GM23248 (cell line): ENCODE measurements at places on chromosomes 5 and 9. TPM values are rescaled to one million over a fixed set of nuclear protein-coding genes. Genes with fewer than 3 reads are reported as not detected.

- no peak overlapping the region for H3K27ac ChIP-seq
- H3K4me3 ChIP-seq = no peak overlapping the region
- no peaks in the 10 kb centered on the region for H3K27me3 ChIP-seq
- H3K4me1 ChIP-seq = peaks cover 20% of the 10 kb centered on the region
Observed at GRCh38 chr5:122908662-122909061, 63.2 kb downstream of the SNX24 start.

The STX17 gene
- total RNA-seq = 9.0 and 16.9 TPM in 2 replicates

- no peak overlapping the region for H3K4me3 ChIP-seq
- H3K4me1 ChIP-seq = 0 out of 2 replicates have a peak, but pooled peaks cover 18% of the 10 kb centered on the region
- no peaks in the 10 kb centered on the region for H3K36me3 ChIP-seq
- H3K27ac ChIP-seq = no peak overlapping the region
Observed at GRCh38 chr9:2209400-2209799, 194.3 kb downstream of the SMARCA2 start.

GRCh38 chr5:66981266-66982055, 215.1 kb downstream of the CD180 start:
- no peaks in the 10 kb centered on the region for H3K4me1 ChIP-seq
- no peaks in the 10 kb centered on the region for H3K27me3 ChIP-seq
- H3K4me3 ChIP-seq = no peak overlapping the region
- H3K36me3 ChIP-seq = no peaks in the 10 kb centered on the region

- H3K27me3 ChIP-seq = no peaks in the 10 kb centered on the region
- peak; percentile 70 for DNase-seq
- H3K27ac ChIP-seq = no peak overlapping the region
- peaks cover 9% of the 10 kb centered on the region for H3K4me1 ChIP-seq
Observed at GRCh38 chr9:15308511-15308910, 1.5 kb upstream of the TTC39B start.

GRCh38 chr5:2375757-2376250, 375.7 kb downstream of the IRX2 start:
- no peaks in the 10 kb centered on the region for H3K4me1 ChIP-seq
- H3K27ac ChIP-seq = no peak overlapping the region

DNA sequence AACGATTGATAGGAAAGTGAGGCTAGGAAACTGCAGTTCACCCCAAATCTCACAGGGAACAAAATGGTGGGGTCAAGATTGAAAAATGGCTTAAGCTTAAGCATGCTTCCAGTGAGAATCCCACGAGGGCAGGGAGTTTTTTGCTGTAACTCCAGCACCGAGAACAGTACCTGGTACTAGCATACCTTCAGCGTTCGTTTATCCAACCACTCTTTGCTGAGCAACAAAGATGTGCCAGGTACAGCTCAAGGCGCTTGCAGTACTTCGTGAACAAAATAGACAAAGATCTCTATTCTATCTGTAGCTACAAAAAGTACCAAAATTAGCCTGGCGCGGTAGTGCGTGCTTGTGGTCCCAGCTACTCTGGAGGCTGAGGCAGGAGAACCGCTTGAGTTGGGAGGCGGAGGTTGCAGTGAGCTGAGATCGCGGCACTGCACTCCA, 778 bp upstream of the PPP6C start:
- peak; percentile 44 for DNase-seq
- H3K27me3 ChIP-seq = no peaks in the 10 kb centered on the region
- H3K27ac ChIP-seq = peak overlapping the region; percentile 80
- peak overlapping the region; percentile 89 for H3K4me3 ChIP-seq

GRCh38 chr9:135343837-135344522, 135.6 kb upstream of the PPP1R26 start:
- DNase-seq = peak; percentile 57
- H3K36me3 ChIP-seq = no peaks in the 10 kb centered on the region
- H3K27me3 ChIP-seq = peaks cover 32% of the 10 kb centered on the region; the same call in 1 of the 2 replicates
- H3K4me1 ChIP-seq = no peaks in the 10 kb centered on the region

The IFNA13 gene
- total RNA-seq = not detected in 2 replicates

- H3K36me3 ChIP-seq = no peaks in the 10 kb centered on the region
- H3K27ac ChIP-seq = no peak overlapping the region
- DNase-seq = peak; percentile 57
- 0 out of 2 replicates have a peak overlapping the region, but pooled peaks have one; percentile 10 for H3K4me3 ChIP-seq
- H3K27me3 ChIP-seq = no peaks in the 10 kb centered on the region
Observed at GRCh38 chr9:120692901-120693699, 21.2 kb downstream of the MEGF9 start.

The CAMK4 gene
- total RNA-seq = 3.6 and 3.9 TPM in 2 replicates

The BRINP1 gene
- 8.0 and 9.0 TPM in 2 replicates for total RNA-seq

- H3K4me1 ChIP-seq = no peaks in the 10 kb centered on the region
- no peaks in the 10 kb centered on the region for H3K36me3 ChIP-seq
- H3K4me3 ChIP-seq = no peak overlapping the region
Observed at GRCh38 chr9:74595286-74595685, 98.2 kb downstream of the RORB start.

The BDP1 gene
- total RNA-seq = 14.5 and 18.0 TPM in 2 replicates

GRCh38 chr5:73265641-73266040, 92.6 kb downstream of the TMEM174 start:
- DNase-seq = peak; percentile 39
- H3K27ac ChIP-seq = peak overlapping the region; percentile 77
- H3K4me1 ChIP-seq = peaks cover 55% of the 10 kb centered on the region
- H3K36me3 ChIP-seq = no peaks in the 10 kb centered on the region
- H3K27me3 ChIP-seq = no peaks in the 10 kb centered on the region

- H3K36me3 ChIP-seq = no peaks in the 10 kb centered on the region
- DNase-seq = peak; percentile 93
- H3K27me3 ChIP-seq = no peaks in the 10 kb centered on the region
- H3K27ac ChIP-seq = peak within 1 kb of the TSS; percentile 61
- H3K4me1 ChIP-seq = peaks cover 47% of the 10 kb centered on the region
- H3K4me3 ChIP-seq = peak within 1 kb of the TSS; percentile 79
Observed at GRCh38 chr9:121369595-121370265, at the start of gene STOM. TSS of gene STOM (minus strand) at chr9:121370250. CDS start at chr9:121370187, 63 bp downstream.

- DNase-seq = peak; percentile 93
- H3K4me3 ChIP-seq = no peak overlapping the region
- H3K4me1 ChIP-seq = peaks cover 39% of the 10 kb centered on the region
- no peaks in the 10 kb centered on the region for H3K27me3 ChIP-seq
- H3K27ac ChIP-seq = peak overlapping the region; percentile 90
- H3K36me3 ChIP-seq = no peaks in the 10 kb centered on the region
Observed at GRCh38 chr5:78806544-78806943, 158.0 kb upstream of the LHFPL2 start.

The NR4A3 gene
- total RNA-seq = 1.4 and 1.8 TPM in 2 replicates

DNA sequence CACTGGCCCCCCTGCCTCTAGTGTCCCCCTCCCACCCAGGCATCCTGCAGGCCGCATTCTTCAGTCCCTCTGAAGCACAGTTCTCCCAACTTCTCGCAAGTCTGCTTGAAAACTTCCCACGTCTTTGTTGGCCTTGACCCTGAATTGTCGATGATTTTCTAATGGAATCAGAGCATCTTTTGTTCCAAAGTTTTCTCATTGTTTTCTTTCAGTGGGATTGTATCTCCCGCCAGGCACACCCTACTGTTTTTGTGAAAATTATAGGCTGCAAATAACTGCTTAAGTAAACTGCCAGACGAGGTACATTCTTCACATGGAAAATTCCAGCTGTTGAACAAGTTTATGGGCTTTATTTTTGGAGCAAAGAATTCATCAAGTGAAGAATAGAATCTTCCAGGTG, 122.6 kb upstream of the SLC25A48 start:
- no peak for DNase-seq
- peaks cover 44% of the 10 kb centered on the region for H3K27me3 ChIP-seq
- no peak overlapping the region for H3K4me3 ChIP-seq
- H3K27ac ChIP-seq = no peak overlapping the region
- H3K4me1 ChIP-seq = no peaks in the 10 kb centered on the region

GRCh38 chr5:179313849-179314521, 31.3 kb downstream of the ADAMTS2 start:
- peak overlapping the region; percentile 94 for H3K27ac ChIP-seq
- no peaks in the 10 kb centered on the region for H3K36me3 ChIP-seq
- H3K27me3 ChIP-seq = no peaks in the 10 kb centered on the region
- peak; percentile 97 for DNase-seq

The FOXE1 gene
- not detected in 2 replicates for total RNA-seq

DNA sequence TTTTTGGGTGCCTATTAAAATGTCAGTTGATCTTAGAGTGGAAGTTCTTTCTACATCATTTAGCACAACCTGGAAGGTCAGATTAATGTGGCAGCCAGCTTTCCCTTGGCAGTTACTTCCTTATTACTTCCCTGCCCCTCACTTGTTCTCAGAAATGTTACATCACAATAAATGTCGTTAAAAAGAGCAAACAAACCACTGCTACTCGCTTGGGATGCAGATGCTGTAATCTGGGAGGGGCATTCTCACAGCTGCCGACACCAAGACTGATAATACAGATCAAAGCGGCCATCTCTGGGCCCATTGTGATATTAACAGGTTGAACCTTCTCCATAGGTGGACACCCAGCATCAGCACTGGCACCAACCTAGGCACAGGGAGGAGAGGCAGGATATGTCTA, 29.3 kb downstream of the PLAC8L1 start:
- H3K4me1 ChIP-seq = peaks cover 13% of the 10 kb centered on the region; the same call in 1 of the 2 replicates
- no peak for DNase-seq

DNA sequence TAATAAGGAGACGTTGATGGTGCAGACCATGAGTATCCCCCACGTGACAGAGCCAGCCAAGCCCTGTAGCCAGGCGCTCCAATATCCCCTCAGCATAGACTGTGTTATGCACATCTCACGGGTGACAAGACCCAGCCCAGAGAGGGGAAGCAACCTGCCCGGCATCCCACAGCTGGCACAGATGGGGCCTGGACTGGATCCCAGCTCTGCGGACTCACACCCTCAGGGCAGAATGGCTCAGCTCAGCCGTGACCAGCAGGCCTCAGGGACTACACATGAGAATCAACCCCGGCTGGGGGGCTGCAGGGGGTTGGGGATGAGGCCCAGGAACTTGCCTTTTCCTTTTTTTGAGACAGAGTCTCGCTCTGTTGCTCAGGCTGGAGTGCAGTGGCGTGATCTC, 11.7 kb downstream of the FIBCD1 start:
- peaks cover 13% of the 10 kb centered on the region for H3K4me1 ChIP-seq
- H3K36me3 ChIP-seq = no peaks in the 10 kb centered on the region
- no peaks in the 10 kb centered on the region for H3K27me3 ChIP-seq
- H3K4me3 ChIP-seq = no peak overlapping the region
- no peak for DNase-seq

DNA sequence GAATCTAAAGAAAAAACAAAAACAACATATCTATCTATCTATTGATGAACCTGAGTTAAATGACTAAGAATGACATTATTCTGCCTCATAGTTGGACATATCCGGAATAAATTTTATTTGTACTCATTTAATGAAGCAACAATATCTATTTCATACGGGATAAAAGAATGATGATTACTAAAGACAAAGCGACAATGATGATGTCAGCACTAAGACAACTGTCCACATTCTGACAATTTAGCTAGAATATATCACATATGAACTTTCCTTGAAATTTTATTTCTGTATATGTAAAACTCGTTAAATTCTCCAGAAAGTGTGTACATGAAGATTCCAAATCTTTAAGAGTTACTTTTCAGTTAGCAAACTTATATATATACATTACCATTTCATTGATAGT, 23.2 kb upstream of the SHISAL2B start:
- H3K4me1 ChIP-seq = peaks cover 7% of the 10 kb centered on the region; the same call in 1 of the 2 replicates
- H3K4me3 ChIP-seq = no peak overlapping the region
- peaks cover 6% of the 10 kb centered on the region; the same call in 1 of the 2 replicates for H3K27me3 ChIP-seq
- no peak for DNase-seq
- H3K36me3 ChIP-seq = no peaks in the 10 kb centered on the region

The SH3PXD2B gene
- total RNA-seq = 19.8 and 20.7 TPM in 2 replicates

DNA sequence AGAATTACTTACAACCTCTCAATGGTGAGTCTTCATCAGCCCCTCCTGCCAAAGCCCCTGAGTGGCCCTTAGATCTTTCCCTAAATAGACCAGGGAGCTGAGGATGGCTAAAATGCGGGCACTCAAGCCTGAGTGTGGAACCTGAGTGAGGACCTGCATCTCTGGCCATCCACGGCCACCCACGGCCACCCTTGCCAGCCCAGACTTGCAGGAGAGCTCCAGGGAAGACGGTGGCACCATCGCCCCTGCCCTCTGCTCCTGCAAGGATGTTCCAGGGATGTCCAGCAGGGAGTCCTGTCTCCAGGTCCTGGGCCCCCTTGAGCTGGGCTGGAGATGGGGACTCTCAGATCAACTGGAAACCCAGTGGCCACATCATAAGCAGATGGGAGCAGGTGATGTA, 68.2 kb upstream of the OLFM1 start:
- no peak for DNase-seq
- no peaks in the 10 kb centered on the region for H3K36me3 ChIP-seq
- peaks cover 7% of the 10 kb centered on the region for H3K27me3 ChIP-seq
- no peaks in the 10 kb centered on the region for H3K4me1 ChIP-seq

The SLC6A18 gene
- total RNA-seq = not detected in 2 replicates

- H3K4me1 ChIP-seq = peaks cover 24% of the 10 kb centered on the region
- H3K36me3 ChIP-seq = peaks cover 45% of the 10 kb centered on the region
- no peak overlapping the region for H3K4me3 ChIP-seq
- H3K27ac ChIP-seq = peak overlapping the region; percentile 28
- no peaks in the 10 kb centered on the region for H3K27me3 ChIP-seq
Observed at GRCh38 chr9:35682051-35682450, 7.7 kb downstream of the TPM2 start.

DNA sequence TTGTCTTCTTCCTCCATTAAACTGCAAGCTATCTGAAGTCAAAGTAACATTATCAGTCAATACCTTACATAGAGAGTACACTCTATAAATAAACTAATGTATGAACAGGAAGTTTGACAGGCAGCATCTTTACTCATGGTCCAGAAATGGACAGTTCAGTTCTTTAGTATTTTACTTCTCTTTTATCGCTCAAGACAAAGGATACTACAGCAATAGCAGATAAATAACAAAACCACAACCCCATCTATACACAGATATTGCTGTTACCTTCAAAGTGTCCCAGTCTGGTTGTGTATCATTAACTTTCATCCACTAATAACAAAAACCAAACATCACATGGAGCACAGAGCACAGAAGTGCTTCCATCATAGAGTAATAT, 46.4 kb downstream of the SEMA5A start:
- DNase-seq = no peak
- H3K36me3 ChIP-seq = no peaks in the 10 kb centered on the region
- no peak overlapping the region for H3K27ac ChIP-seq
- H3K4me3 ChIP-seq = no peak overlapping the region

GRCh38 chr5:42583322-42583721, 160.1 kb downstream of the GHR start:
- H3K36me3 ChIP-seq = no peaks in the 10 kb centered on the region
- H3K4me3 ChIP-seq = no peak overlapping the region
- peaks cover 24% of the 10 kb centered on the region for H3K27me3 ChIP-seq
- no peaks in the 10 kb centered on the region for H3K4me1 ChIP-seq
- H3K27ac ChIP-seq = no peak overlapping the region

GRCh38 chr9:113656771-113657670, 193.5 kb downstream of the RGS3 start:
- no peak overlapping the region for H3K27ac ChIP-seq
- H3K4me1 ChIP-seq = peaks cover 17% of the 10 kb centered on the region
- no peaks in the 10 kb centered on the region for H3K27me3 ChIP-seq
- DNase-seq = no peak
- H3K36me3 ChIP-seq = no peaks in the 10 kb centered on the region
- no peak overlapping the region for H3K4me3 ChIP-seq

DNA sequence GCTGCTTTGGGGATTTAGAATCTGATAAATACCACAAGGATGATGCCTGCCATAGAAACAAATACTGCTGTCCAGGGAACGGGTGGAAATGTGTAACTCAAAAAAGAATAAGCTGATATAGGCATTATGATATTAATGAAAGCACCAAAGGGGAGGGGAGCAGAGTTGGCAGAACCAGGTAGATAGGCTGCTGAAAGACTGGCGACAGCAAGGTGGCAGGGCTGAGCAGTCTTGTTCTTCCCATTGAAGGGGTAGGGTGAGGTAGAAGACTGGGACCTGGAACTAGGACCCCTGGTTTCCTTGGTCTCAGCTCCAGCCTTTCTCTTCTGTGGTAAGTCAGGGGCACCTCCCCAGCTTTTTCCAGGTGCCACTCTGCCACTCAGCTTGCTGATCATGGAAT, 31.4 kb upstream of the TMOD1 start:
- no peaks in the 10 kb centered on the region; the same call in 1 of the 2 replicates for H3K4me1 ChIP-seq
- no peaks in the 10 kb centered on the region for H3K27me3 ChIP-seq
- H3K27ac ChIP-seq = no peak overlapping the region
- H3K36me3 ChIP-seq = no peaks in the 10 kb centered on the region
